Astrocyte of the cerebellum (primary cell): ENCODE measurements at places on chromosomes 2 and 18.

GRCh38 chr2:240640939-240641338 lies 15.7 kb downstream of the GPR35 start:
- no peak for DNase-seq

DNA sequence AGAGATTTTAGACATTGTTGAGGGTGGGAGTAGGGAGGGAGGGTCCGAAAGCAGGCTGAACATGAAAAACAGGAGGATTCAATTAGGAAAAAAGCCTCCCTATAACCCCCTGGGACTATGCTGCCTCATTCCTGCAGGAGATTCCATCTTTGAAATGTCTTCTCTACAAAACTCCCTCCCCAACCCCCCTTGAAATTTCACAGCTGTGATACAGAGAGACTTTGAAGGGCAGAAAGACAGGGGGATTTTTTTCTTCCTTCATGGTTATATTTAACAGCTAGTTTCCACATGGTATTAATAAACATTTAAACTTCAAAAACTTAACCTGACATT lies 57.6 kb downstream of the TRIB2 start:
- no peak for DNase-seq

DNA sequence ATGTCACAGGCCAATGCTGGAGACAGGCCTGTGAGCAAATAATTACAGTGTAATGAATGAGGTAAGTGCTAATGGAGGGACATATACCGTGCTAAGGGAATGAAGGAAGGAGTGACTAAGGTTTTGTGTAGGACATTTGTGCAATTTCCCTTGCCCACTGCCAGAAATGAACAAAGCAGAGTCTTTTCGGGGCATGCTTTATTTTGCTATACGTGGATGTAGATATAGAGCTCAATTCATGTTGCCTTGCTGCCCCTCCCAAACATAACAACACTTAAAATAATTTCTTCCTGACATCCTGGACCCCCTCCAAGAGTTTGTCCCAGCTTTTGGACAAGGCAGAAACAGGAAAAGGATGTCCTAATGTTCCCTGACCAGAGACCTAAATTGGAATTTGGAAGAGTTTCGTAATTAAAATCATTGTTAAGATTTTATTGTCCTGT lies 23.7 kb upstream of the CD28 start:
- DNase-seq: no peak

DNA sequence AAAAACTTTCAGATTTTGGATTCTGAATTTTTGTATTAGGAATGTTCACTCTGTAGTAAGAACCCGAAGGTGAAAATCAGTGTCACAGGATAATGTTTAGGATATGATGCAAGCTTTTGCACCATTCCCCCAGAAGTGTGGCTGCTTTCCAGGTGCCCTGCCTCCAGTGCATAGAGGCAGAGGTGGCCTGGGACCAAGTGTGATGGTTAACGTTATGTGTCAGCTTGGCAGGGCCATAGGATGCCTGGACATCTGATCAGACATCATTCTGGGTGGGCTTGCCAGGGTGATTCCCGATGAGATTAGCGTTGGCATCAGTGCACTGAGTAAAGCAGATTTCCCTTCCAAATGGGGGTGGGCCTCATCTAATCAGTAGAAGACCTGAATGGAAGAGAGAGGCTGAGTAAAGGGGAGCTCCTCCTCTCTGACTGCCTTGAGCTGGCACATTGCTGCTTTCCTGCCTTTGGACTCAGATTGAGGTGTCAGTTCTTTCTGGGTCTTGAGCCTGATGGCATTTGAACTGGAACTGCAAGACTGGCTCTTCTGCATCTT lies 177.4 kb upstream of the HS6ST1 start:
- no peak for DNase-seq

- DNase-seq: no peak
Observed at GRCh38 chr2:3913166-3913565, 209.8 kb downstream of the DCDC2C start.

DNA sequence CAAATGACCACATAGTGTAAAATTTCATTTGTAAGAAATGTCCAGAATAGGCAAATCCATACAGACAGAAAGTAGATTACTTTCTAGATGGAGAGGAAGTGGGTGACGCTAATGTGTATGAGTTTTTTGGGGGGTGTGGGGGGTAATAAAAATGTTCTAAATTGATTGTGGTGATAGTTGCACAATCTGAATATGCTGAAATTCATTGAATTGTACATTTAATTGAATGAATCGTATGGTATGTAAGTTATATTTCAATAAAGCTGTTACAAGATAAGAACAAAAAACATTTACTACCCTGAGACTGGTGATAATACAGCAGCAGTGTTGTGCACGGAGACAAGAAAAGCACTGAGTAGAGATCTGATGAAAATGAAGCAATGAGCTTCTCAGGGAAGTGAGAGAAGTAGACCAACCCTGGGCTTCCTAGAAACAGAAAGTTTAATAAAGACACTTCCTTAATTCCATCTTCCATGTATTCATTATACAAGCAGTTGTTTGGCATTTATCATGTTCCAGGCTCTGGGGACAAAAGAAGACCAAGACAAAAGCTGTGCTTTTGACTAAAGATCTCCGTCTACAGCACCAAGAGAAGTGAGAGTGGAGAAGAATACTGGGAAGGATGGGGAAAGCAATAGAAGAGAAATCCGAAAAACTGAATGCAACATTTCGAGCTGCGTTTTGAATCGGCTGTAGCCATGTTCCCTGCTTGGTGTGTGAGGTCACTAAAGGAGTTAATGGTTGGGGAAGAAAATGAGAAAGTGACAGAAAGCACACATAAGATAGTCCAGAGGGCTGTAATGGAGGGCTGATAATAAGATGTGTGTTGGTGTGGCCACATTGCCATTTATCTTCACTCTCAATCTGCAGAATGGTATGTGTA lies 1.8 kb upstream of the PDE11A start:
- DNase-seq: no peak

- DNase-seq: no peak
Observed at GRCh38 chr2:29361231-29361630, 246.0 kb downstream of the CLIP4 start.

GRCh38 chr2:43265001-43265400 lies 38.6 kb upstream of the ZFP36L2 start:
- DNase-seq: peak; percentile 68

DNA sequence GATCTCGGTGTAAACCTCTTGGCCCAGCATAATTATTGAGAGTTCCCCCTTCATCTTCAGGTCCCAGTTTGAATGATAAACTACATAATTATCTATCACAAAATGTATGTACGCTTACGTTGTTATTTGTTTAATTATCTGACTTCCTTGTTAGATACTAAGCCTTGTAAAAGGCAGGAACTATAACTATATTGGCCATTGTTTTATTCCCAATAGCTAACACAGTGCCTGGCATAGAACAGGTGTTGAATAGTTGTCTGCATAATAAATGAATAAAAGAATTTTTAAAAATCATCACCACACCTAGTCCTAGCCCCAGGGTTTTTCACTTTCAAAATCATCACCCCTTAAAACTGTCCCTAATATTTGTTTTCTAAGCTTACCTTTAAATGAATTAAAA lies 207.9 kb downstream of the MREG start:
- DNase-seq: no peak

- no peak for DNase-seq
Observed at GRCh38 chr18:58803978-58804377, 60.7 kb upstream of the ZNF532 start.
